Suprapubic skin (tissue), 4 donors: ENCODE measurements at places on chromosomes 2 and 18.

DNA sequence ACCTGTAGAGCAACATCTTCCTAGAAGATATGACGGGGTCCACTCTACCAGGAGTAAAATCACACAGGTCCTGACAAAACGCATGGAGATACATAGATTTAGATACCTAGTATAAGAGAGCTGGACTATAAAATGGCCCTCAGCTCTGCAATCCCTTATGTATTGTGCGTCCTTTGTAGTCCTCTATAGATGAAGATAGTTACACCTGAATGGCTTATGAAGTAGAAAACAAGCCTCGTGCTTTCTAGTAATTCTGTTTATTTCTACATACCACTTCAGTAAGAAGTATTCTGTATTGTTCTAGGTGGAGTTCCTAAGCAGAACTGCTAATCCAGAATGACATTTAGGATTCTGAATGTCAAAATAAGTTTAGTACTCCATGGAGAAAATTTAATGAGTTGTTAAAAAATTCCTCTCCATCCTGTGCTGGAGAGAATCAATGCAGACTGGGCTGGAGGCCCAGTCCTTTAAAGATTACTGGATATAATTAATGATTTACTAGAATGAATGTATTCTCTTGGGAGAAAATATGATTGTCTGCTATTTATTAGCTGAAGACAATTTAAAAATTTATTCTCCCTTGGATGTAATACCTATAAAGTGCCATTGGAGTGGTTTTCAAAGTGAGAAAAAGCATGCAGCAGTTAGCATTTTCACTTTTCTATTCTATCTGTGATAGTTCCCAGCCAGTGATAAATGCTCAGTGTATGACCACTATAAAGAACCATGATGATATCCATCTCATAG is 147.3 kb upstream of the UNC80 start:
- no peak for DNase-seq

- no peak for DNase-seq
These were observed 7.5 kb downstream of the ABCG8 start for GRCh38 chr2:43846140-43846793.

DNA sequence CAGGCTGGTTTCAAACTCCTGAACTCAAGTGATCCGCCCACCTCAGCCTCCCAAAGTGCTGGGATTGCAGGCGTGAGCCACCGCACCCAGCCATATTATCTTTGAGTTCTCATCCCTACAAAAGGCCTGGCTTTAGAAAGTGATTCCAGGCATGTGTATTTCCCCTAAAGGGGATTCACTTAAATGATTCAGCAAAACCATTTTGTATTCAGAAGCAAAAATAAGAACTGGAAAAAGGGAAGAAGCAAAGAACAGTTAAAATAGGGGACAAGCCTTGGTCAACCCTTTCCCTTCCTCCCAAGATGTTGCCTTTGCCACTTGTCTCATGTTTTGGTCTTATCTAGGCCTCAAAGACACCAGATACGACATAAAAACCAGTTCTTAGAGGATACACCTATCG is 10.5 kb downstream of the TM4SF20 start:
- DNase-seq: no peak

DNA sequence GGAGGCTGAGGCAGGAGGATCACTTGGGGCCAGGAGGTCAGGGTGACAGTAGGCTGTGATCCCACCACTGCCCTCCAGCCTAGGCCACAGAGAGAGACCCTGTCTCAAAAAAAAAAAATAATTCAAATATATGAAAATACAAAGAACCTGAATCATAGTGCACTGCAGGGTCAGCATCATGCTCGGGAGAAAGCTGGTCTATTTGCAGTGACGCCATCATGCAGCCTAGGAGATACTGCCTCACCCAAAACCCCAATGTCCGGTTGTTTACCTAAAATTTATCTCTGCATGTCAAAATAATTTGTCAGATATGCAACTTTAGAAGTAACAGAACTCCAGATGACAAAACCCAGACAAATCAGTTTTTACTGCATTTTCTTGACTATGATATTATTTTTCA is 61.5 kb upstream of the ALKAL2 start:
- no peak for DNase-seq

DNA sequence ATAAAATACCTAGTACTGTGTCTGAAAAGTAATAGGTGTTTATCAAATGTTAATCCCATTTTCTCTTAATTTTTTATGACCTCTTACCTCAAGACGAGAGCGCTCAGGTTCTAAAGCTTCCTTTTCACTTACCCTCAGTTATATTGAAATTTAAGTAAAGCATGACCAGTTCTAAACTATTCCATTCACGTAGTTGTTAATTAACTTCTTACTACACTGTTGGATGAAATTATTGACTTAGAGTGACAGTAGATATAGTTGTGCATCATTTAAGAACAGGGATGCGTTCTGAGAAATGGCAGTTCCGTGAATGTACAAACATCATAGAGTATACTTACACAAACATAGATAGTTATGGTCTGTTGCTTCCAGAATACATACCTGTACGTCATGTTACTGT is 20.1 kb upstream of the HTR2B start:
- no peak for DNase-seq

DNA sequence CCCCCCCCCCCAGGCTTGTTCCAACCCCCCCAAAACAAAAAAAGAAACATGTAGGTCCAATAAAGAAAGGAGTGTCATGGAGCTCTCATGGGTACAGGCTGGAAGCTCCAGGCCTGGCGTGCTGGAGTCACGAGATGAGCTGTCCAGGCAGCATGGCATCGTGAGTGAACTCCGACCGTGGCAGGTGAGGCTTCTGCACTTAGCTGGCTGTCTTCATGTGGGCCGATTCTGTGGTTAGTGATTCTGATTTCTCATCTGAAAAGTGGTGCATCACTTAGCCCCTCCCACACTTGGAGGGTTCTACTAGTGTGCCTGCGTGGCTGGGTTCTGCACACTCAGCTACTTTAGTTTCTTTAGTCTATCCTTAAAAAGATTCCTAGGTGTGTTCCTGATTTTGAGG is 126.4 kb upstream of the MGAT5 start:
- no peak for DNase-seq

DNA sequence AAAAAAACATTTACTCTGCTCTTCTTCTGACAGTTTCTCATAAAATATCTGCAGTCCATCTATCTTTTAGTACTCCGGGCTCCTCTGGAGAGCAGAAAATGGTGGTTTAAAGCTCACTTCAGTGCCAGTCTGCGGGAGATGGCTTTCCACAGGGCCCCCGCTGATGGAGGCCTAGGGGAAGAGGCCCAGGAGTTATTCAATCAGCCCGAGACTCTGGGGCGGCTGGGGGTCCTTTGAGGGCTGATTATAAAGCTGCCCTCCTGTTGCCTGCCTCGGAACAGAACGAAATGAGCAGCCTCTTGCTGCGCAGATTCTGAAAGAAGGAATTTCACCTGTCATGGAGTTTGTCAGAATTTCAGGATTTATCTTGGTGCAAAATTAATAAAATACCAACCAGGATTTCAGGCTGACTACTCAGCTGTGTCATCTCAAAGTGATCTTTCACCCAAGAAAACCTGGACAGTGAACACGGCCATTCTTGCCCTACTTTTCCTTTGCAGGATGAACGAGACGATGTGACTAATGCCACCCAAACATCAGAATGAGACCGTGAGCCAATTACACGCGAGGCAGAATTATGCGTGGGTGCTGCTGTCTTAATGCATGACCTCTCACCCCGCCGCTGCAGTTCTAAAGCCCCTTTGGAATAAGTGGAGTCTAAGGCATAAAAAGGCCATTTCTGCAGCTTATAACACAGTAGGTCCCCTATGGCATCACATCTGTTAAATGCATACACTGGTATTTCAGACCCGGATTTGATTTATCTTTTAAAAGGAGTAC is 273.8 kb downstream of the ZNF521 start:
- no peak for DNase-seq

- no peak for DNase-seq
These were observed 281.0 kb downstream of the PRKCE start for GRCh38 chr2:45932278-45932975.

GRCh38 chr2:127361929-127362885 is 25.6 kb downstream of the MAP3K2 start:
- DNase-seq: no peak

- no peak for DNase-seq
These were observed 118.8 kb downstream of the MGAT5 start for GRCh38 chr2:134372611-134373131.
